ENCODE measurements at places on chromosomes 7 and 10.

- DNase-seq = no peak
Observed at GRCh38 chr7:50377356-50377755, 72.8 kb downstream of the FIGNL1 start.

GRCh38 chr10:14751921-14752320, 22.8 kb downstream of the FAM107B start:
- no peak for DNase-seq

GRCh38 chr7:16026253-16027020, 340.0 kb upstream of the MEOX2 start:
- no peak for DNase-seq

DNA sequence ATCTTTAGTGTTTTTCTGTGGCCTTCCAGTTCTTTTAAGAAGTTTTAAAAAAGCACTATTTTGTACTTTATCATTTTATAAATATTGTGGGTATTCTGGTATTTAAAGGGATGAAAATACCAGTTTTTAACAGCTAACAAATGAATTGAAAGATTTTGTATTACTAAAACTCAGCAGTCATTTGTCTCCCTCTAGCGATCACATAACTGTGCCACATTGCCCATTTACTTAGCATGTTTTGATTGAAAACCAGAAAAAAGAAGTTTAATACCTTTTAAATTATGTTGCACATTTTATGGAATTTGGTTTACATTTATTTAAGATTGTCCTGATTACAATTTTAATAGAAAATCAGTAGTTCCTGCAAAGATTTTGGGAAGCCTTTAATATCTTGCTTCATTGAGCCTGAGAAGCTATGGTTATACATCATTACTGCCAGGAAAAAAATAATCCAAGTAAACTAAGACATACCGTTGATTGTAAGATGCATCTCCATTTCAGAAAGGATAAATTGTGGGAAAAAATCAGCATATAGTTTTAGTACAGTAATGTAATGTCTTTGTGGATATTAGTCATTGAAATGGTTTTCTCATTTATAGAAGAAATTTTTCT, 34.9 kb downstream of the TAX1BP1 start:
- DNase-seq = peak; percentile 16

DNA sequence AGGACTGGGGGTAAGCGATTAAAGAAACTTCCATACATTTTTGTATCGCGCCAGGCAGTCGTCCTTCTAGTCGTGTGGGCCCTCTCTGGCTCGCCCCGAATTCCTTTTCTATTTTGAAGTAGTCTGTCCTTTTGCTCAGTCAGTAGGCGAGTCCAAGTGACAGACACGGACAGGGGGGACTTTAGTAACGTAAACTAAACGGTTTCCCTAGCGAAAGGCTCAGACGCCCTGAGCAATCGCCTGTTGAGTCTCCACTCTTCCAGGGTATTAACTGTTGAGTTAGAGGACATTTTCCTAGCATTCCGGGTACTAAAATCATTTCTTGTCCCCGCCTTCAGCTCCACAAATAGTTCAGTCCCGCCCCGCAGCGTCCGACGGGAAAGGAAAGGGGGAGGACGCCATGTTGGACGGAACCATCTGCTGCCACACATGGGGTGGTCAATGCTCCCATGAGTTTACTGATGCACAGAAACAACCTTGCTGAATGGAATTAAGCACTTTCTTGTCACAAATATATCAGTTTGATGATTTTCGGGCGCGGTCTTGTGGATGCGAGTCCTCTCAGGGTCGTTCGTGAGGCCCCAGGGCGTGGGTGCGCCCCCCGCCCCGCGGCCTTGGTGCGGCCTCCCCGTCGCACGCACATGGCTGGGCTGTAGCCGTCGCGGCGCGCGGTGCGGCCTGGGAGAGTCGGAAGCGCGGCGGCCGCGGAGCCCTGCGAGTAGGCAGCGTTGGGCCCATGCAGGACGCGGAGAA, at the start of gene EIF3B:
Gene EIF3B, plus strand, starts transcription at position 642 of the 753 bp plus-strand sequence. Its CDS starts 95 bp downstream, at position 737.
- peak; percentile 84 for DNase-seq

GRCh38 chr7:11540271-11540761, 291.7 kb downstream of the THSD7A start:
- DNase-seq = peak; percentile 83

DNA sequence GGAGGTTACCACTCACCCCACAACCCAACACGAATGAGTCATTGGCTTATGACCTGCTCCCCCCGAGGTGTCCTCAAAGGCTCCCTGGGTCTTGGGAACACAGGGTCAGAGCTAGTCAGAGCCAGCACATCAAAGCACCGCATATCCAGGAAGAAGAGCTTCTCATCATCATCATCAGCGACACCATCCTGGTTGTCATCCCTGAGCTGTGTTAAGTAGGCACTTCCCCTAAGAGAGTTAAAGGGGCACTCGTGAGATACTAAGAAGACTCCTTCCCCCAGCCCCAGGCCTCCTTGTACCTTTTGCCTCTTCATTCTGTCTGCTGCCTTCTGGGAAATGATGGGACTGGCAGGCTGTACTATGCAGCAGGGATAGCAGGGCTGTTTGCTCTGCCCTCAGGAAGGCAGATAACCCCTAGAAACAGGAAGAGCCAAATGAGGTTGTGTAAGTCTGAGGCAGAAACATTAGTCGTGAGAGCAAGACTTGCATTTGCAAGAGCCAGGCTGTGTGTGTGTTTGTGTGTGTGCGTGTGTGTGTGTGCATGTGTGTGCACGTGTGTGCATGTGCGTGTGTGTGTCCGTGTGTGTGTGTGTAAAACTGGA, 11.1 kb upstream of the CPA1 start:
- DNase-seq = peak; percentile 90

DNA sequence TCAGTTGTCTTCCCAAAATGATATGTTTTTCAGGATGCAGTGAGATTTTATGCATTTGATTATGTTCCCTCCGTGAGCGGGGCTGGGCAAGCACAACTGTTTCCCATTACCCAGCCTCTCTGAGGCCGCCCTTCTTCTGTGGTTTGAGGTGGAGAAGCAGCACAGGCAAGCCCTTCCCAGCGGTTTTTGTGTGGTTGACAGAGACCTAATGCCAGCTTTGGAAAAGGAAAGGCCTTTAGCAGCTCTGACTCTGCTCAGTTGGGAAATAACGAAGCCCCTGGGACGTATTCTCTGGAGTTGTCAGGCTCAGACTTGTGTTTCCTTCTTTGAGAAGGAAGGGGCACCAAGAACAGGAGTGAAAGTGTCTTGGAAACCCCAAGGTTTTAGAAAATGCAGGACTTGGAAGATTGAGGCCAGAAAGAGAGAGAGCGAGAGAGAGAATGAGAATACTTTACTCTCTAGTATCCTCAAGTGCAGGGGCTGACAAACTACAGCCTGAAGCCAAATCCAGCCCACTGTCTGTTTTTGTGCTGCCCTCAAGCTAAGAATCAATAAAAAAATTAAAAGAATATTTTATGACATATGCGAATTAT, 20.6 kb upstream of the PDCD4 start:
- peak; percentile 87 for DNase-seq

GRCh38 chr7:8154272-8154671, 107.7 kb downstream of the ICA1 start:
- no peak for DNase-seq

DNA sequence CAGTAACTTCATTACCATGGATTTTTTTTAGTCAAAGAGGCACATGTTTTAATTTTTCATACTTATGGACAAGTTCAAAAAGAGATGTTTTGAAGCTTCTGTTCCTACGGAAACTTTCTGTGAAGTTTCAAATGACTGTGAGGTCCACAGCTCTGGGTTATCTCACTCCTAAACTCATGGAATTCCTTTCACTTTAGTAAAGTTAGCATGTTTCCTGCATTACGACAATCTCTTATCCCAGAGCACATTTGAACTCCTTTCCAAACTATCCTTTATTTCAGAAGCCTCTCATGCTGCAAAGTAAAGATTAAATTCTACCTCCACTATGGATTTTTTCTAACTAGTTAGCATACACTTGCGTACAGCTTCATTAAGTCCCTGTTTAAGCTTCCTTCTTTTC, 15.3 kb upstream of the ADD3 start:
- DNase-seq = no peak

DNA sequence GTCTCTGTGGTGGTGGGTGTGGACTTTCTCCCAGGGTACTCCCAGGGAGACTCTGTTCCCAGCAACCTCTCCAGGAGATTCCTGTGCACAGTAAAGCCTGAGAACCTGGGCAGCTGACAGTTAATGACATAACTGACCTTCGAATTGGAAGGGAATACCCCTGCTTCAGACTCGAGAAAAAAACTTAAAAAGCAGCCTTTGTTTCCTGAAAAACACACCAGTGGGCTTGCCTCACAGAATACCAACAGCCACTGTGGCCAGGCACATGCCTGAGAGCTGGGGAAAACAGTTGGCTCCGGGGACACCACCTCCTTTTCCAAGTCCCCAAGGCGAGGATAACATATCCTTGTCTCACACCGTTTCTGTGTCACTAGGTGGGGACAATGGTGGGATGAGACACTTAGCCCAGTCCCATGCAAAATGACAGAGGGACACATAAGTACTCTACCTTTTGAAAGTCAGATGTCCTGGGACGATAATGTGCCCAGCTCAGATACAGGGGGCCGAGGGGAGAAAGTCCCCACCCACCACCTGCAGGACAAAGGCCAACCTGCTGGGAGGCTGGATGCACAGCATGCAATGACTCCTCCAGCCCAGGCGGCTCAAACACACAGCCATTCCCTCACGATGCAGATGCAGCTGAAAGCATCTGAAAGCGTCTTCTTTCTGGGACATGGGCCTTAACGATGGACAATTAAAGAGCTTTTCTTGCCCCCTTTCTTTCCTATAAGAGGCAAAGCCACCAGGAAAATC, 65.6 kb downstream of the HIPK2 start:
- no peak for DNase-seq

DNA sequence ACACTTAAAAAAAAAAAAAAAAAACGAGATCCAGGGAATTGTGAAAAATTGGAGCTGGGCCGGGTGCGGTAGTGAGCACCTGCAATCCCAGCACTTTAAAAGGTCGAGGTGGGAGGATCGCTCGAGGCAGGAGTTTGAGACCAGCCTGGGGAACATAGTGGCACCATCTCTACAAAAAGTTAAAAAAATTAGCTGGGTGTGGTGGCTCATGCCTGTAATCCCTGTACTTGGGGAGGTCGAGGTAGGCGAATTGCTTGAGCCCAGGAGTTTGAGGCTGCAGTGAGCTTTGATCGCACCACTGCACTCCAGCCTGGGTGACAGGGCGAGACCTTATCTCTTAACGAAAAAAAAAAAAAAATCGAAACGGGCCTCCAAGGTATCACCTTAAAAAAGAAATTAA, 2.0 kb downstream of the CLDN4 start:
- DNase-seq = no peak

DNA sequence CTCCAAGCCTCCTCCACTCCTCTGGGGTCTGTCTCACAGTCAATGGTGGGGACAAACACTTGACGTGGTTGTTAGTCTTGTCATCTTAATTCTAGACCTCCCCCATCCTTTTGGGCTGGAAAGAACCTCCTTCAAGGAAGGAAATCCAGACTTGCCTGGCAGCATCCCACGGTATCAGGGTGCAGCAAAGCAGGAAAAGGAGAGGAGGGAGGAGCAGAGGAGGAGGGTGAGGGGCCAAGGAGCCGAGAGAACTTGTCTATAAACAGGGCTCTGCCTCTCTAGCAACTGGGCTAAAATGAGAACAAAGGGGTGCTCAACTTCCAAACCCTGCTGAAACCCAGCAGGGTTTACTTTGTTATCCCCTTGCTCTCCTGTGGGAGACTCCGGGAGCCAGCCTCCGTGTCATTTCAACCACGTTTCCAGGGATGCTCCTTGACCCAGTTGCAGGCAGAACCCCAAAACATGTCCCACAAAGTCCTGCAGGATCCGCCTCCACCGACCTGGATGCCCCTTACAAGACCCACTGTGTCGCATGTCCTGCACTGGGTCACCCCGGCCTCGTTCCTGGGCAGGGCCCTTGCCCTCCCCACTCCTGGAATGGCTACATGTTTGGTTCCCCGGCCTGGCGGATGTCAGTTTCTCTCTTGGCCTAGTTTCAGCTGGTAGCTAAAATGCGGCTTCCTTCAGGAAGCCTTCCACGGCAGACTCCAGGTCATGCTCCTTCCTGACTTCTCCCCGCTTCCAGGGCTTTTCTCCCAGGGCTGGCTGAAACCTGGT, 69.7 kb upstream of the MGMT start:
- no peak for DNase-seq

DNA sequence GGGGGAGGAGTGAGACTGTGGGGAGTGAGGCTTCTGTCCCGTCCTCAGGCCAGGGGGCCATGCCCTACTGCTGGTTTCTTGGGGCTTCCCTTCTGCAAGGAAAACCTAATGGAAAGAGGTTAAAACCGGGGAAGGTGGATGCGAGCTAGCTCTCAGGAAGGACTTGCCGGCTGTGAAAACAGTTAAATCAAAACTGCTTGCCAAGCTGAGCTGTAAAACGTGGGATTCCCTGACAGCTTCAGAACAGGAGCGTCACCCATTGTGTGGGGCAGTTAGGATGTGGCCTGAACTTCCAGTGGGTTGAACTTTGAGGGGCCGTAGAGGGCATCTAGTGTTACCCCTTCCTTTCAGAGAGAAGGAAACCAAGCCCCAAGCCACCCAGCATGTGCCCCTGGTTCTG, 13.1 kb downstream of the TSPAN15 start:
- no peak for DNase-seq

- peak; percentile 13 for DNase-seq
Observed at GRCh38 chr10:69512901-69513300, 60.3 kb downstream of the NEUROG3 start.

DNA sequence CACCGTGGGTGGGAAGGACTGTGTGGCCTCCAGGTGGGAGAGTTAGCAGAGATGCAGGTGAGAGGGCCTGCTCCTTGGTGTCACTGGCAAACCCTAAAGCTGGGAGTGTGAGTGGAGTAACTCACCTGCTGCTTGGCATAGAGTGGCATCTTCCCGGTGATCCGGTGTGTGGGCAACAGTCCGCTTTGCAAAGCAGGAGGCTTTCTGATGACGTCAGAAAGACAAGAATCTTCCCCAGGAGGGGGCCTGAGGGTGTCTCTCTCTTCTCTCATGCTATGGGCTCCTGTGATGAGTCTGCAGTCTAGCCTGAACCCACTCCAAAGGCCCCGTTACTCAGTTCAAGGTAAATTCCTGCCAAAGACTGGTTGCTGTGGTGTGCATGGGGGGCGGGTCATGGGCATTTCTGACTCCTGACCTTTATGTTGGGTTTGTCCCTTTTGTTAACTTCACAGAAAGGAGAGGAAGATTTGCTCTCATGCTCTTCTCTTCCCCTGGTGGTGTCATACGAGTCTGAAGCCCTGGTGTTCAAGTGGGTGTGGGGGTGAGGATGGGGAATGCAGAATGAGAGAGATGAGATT, 187.9 kb downstream of the GATA3 start:
- DNase-seq = no peak

GRCh38 chr7:106402898-106403297, 118.1 kb upstream of the NAMPT start:
- no peak for DNase-seq

DNA sequence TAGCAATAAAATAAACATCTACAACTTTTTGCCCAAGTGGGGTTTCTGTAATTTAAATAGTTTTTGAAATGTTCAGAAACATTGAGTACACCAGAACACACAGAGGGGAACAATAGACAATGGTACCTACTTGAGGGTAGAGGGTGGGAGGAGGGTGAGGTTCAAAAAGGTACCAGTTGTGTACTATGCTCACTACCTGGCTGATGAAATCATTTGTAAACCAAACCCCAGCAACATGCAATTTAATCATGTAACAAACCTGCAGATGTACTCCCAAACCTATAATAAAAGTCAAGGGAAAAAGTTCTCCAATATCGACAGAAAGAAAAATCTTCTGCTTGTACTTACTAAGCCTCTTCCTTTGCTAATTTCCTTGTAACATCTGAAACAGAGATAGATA, 4.2 kb upstream of the TES start:
- DNase-seq = no peak
